Activated T-cell treated with anti-CD3 and anti-CD28 coated beads for 24 hours (primary cell): ENCODE measurements at places on chromosomes 2 and 18.

DNA sequence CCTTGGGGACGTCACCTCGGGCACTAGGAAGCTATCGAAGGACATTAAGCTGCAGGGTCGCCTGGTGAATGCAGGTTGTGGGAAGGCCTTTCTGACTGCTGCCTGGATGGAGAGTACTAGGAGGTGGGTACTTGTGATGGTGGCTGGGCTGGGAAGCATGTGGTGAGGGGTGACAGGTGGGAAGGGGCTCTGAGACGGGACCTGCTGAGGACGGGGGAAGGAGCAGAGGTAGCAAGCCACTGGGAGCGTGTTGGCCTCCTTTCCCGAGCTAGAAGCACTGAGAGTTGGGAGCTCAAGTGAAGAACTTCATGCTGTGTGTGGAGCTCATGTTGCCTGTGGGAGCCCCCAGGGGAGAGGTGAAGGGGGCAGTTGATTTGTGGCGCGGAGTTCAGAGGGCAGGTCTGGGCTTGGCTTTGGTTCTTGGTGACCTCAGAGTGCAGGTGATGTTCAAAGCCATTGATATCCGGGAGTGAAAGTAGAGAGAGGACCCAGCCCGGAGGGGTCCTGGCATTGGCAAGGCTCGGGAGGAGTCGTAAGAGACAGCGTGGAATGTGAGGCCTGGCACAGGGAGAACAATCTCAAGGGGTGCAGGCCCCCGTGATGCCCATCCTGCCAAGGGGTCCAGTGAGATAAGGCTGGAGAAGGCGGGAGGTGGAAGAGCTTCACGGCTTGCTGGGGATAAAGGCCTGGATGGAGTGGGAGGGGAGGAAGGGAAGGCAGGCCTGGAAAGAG lies 13.2 kb downstream of the MROH2A start:
- no peak for DNase-seq

DNA sequence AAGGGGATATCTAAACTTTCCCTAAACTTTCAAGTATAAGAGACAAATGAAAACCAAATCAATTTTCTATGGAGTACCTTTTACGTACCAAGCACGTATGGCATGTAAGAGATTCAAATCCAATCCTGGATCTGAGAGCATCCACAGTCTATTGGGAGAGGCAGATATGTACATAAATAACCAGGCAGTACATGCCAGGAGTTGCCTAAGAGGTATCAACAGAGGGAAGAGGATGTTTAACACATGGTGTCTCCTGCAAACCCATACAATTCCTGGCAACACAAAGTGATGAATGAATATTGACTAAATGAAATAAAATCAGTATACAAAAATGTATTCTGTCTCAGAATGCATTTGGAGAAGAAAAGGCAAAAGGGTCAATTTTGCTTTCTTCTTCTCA lies 116.6 kb downstream of the PIGN start:
- no peak for DNase-seq

DNA sequence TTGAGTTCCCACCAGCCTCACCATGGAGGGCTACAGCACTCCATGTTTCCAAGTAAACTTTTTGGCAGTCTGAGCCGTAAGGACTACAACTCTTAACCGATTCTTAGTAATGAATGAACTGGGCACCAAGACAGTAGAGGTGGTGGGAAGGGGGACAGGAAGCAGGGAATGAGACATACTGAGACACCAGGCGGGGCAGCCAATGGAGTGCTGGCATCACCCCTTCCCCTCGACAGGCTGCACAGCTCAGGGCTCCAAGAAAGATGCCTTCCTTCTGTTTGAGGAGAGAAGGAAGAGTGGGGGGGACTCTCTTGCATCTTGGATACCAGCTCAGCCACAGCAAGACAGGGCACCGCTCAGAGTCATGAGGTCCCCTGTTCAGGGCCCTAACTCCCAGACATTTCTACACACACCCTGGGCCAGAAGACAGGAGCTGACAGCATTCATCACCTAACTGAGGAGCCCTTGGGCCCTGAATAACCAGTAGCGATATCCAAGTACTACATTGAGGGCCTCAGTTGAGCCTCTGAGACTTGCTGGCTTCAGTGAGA lies 45.2 kb downstream of the USP34 start:
- DNase-seq = no peak

- no peak for DNase-seq
These were observed 15.3 kb downstream of the SNORC start for GRCh38 chr2:232885264-232885961.

GRCh38 chr2:230751062-230751461 lies 38.4 kb downstream of the CAB39 start:
- DNase-seq = no peak

- no peak for DNase-seq
These were observed 34.7 kb downstream of the TFPI start for GRCh38 chr2:187519419-187520120.

DNA sequence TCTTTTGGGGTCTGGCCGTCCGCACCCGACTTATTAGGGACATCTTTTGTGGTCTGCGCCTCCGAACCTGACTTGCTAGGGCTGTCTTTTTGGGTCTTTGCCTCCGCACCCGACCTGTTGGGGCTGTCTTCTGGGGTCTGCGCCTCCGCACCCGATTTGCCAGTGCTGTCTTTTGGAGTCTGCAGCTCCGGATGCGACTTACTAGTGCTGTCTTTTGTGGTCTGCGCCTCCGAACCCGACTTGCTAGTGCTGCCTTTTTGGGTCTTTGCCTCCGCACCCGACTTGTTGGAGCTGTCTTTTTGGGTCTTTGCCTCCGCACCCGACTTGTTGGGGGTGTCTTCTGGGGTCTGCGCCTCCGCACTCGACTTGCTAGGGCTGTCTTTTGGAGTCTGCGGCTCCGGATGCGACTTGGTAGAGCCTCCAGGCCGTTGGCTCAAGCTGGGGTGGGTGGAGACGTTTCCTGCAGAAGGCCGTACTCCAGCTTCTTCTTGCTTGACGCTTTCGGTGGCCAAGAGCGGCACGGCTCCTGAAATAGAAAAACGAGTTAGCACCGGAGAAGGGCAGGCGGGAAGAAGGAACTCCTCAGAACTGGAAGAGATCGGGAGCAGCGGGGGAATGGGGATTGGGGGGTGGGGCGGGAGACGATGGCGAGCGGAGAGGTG lies 498 bp downstream of the TGOLN2 start:
- peak; percentile 23 for DNase-seq

- DNase-seq = no peak
These were observed 246.8 kb downstream of the HDAC4 start for GRCh38 chr2:239153806-239154591.

DNA sequence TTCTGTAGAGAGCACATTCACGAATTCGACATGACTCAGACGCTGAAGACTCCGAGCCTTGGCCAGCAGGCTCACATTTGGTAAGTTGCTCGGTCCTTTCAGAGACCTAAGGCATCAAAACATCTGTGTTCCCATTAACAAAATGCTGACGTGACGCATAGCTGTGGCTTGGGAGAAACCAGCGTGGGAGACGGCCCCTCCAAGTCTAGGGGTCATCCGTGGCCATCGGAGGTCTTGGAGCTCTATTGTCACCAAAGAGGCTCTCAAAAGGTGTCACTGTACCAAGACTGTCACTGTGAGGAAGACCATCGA lies 14.9 kb downstream of the FBLN7 start:
- no peak for DNase-seq

GRCh38 chr2:13550285-13551231 lies 833.8 kb downstream of the TRIB2 start:
- no peak for DNase-seq

DNA sequence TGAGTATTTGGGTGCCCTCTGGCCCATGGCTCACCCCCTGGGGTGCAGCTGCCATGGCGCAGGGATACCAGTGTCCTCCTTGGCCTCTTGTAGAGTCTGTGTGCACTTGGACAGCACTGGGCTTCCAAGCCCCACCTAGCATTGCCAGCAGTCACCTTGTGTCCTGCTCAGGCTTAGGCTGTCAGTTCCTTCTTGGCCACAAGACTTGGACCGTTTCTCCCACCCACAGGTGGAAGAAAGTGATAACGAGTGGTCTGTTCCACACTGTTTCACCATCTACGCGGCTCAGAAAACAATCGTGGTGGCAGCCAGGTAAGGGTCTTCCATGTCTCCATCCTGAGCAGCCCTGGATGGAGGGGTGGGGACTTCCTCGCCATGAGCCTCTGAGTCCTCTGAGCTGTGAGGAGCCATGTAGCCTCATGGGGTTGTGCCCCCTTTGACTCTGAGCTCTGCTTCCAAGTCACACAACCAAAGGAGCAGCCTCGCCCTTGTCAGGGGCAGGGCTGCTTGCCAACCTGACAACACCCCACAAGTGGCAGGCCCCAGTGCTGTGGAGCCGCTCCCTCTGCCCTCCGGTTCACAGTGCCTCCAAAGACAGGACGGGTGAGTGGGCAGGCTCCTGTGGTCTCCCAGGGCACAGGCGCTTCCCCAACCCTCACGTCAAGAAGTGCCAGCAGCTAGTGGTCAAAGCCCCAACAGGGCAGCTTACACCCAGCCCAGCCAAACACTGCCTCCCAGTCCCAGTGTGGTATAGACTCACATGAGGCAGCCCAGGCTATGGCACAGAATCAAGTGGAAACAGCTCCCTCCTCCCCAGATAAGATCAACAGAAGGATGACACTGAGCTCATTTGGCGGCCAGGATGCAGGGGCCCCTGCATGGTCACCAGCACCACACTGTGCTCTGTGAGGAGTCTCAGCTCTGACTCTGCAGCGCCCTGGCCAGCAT lies 18.4 kb downstream of the STK25 start:
- no peak for DNase-seq

GRCh38 chr18:44819944-44820510 lies 139.3 kb downstream of the SETBP1 start:
- DNase-seq = no peak

GRCh38 chr18:11512096-11513025 lies 97.0 kb upstream of the SLC35G4 start:
- no peak for DNase-seq

GRCh38 chr2:128536925-128537620 lies 218.4 kb upstream of the HS6ST1 start:
- DNase-seq = no peak

- DNase-seq = no peak
These were observed 3.7 kb downstream of the TMEM37 start for GRCh38 chr2:119435081-119435952.

GRCh38 chr2:197891897-197892442 lies 87.6 kb downstream of the PLCL1 start:
- DNase-seq = no peak

GRCh38 chr2:65580824-65581223 lies 148.4 kb upstream of the SPRED2 start:
- DNase-seq = no peak
